Stimulated activated CD8-positive, alpha-beta memory T cell treated with anti-CD3 and anti-CD28 coated beads, Interleukin-4, amount 100 ng/mL, for 48 hours (primary cell): ENCODE measurements at places on chromosomes 12 and 14.

- no peak for DNase-seq
Observed at GRCh38 chr12:55720894-55721444, 776 bp downstream of the RDH5 start.

- DNase-seq: no peak
Observed at GRCh38 chr14:56313789-56314188, 195.6 kb downstream of the PELI2 start.

GRCh38 chr14:90808759-90809529 is 7.3 kb downstream of the TTC7B start:
- no peak for DNase-seq

- no peak for DNase-seq
Observed at GRCh38 chr12:6843118-6843902, 2.6 kb downstream of the GNB3 start.

GRCh38 chr12:105978686-105979085 is 160.1 kb downstream of the NUAK1 start:
- no peak for DNase-seq

DNA sequence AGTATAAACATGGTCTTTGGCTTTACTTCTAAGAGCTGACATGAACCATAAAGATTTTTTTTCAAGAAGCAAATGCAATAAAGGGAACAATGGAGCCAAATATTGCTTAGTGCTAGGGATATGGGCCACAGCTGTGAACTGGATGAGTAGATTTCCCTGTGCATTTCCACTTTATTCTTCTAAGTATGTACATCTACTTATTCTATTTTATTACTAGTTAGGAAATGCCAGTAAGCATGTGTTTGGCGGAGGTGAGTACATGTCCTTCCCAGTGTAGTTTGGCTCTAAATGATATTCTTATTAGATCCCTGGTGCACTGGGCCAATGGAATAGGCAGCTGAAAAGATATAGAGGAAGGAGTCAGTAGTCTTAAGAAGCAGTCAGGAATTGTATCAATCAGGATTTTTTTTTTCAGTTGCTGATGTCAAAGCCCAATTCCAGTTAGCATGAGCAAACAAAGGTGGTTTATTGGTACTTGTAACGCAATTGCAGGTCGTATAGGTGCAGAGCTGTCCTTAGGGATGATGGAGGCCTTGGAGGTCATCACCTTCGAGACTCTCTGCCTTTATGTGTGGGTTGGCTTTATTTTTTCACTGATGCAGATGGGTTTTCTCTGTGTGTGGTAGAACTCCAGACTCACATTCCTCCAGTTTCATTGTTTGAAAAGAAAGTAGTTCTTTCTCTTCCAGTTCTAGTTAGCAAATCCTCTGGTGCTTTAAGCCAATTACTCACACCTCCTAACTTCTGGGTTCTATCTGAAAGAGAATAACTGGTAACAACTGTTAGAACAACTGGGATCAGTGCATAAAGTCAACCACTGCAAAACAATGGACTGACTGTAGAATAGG is 139.0 kb upstream of the LRIG3 start:
- no peak for DNase-seq

DNA sequence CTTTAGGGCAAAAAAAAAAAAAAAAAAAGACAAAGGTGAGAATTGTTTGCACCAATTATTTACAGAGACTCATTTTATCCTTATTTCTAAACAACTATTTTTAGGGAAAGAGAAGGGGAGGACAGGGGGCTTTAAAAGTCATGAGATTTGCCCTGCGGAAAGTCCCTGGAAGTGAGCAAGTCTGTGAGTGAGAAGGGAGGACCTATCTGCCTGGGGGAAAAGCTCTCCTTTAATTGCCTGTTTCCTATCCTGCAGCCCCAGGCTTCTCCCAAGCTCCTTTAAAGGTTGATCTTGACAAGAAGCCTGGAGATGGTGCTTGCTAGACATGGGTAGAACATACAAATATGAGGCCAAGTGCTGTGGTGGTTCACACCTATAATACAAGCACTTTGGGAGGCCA is 8.3 kb upstream of the CHST11 start:
- DNase-seq: no peak

GRCh38 chr12:119229837-119230236 is 51.1 kb downstream of the HSPB8 start:
- DNase-seq: no peak

GRCh38 chr14:72739446-72740405 is 154.2 kb downstream of the DPF3 start:
- DNase-seq: no peak

- no peak for DNase-seq
Observed at GRCh38 chr14:100622224-100622623, 35.0 kb upstream of the BEGAIN start.
